Activated CD4-positive, alpha-beta memory T cell treated with anti-CD3 and anti-CD28 coated beads for 36 hours (primary cell): ENCODE measurements at places on chromosomes 2 and 18. TPM values are rescaled to one million over a fixed set of nuclear protein-coding genes. Genes with fewer than 3 reads are reported as not detected.

The ITPRIPL1 gene
- 30.2 TPM for total RNA-seq

DNA sequence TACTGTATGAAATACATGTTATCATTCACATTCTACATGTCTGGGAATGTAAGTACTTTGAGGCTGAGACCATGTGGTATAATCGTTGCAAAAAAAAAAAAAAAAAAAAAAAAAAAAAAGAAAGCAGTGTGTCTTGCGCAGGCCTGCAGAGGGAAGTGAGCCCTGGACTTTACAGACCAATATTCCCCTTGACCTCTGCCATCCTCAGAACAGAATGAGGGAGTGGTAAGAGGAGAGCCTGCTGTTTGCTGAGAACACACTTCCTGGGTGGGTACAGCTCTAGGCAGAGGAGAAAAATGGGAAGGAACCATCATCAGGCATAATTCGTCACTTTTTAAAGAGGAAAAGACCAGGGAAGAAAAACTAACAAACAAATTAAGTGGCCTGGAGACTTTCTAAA, 28.8 kb upstream of the TBC1D8 start:
- no peak for DNase-seq

DNA sequence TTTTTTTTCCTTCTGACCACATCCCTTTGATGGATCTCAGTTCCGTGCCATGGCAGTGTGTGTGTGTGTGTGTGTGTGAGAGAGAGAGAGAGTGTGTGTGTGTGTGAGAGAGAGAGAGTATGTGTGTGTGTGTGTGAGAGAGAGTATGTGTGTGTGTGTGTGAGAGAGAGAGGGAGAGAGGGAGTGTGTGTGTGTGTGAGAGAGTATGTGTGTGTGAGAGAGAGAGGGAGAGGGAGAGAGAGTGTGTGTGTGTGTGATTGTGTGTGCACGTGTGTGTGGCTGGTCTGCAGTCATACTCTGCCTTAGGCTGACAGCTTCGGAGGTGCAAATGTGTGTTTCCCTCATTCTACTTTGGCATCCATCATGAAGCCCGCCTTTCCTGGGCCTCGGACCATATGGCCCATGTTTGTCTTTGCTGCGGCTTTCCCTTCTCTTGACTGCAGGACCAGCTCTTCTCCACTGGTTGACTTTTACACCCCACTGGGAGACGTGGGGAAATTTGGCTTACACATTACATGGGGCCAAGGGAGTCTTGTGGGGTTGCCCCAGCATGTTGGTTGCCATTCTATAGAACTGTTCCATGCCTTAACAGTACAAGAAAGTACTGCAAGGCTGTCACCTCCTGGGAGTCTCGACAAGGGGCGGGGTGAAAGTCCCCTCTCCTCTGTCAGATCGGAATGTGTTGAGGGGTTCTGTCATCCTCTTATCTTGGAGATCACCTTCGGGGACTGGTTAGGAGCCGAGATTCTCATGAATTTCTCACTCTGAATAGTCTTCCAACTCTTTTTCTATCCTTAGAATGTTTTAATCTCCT, 21.6 kb downstream of the TSN start:
- DNase-seq: no peak

- DNase-seq: no peak
Observed at GRCh38 chr18:32891130-32891529, 118.3 kb upstream of the KLHL14 start.

The RAD51AP2 gene
- not detected for total RNA-seq

The INHA gene
- not detected for total RNA-seq

DNA sequence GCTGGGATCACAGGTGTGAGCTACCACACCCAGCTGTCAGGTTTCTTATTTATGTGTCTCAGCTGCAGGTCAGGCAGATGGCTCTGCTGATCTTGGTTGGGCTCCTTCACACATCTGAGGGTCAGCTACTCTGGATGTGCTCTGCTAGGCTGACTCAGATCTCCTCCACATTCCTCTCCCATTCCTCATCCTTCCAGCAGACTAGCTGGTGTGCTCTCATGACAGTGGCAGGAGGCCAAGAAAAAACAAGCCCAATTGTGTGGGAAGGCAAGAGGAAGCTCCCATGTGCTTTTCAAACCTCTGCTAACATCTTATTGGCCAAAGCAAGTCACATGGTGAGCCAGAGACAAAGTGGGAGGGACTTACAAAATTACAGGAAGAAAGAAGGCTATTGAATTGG, 11.7 kb upstream of the MSH6 start:
- DNase-seq: no peak

The CMPK2 gene
- total RNA-seq: 6.8 TPM

The SYT4 gene
- not detected for total RNA-seq

DNA sequence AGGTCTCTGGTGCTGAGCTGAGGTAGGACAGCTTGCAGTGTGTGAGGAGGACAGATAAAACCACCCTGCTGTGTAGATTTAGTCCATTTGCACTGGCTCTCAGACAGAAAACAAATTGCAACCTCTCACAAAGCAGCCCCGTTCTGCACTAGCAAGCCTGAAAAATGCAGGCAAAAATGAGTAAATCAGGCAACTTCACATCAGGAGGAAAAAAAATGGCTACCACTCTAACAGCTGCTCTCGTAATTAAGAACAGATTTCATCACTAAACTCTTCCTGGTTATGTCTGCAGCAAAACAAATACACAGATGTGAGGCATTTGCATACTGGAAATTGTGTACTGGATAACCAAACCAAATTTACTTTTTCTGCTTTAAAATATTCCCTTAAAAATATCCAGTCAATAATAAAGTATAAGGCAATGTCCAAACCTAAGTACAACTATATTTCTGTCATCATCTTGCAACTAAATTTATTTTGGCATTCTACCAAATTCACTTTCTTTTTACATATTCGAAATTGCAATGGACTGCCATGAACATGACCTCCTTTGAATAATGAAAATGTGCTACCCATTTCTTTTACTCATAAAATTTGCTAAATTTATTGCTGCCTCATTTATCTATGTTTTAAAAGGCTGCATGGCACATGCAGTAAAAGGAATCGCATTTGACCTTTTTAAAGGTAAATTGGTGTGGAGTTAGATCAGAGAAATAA, 157.4 kb downstream of the AFF3 start:
- DNase-seq: no peak

GRCh38 chr2:158602027-158602426, 145.3 kb downstream of the PKP4 start:
- no peak for DNase-seq

The ALPI gene
- not detected for total RNA-seq

The FSIP2 gene
- 0.10 TPM for total RNA-seq

The MC5R gene
- not detected for total RNA-seq

The SEPTIN10 gene
- total RNA-seq: 9.8 TPM

DNA sequence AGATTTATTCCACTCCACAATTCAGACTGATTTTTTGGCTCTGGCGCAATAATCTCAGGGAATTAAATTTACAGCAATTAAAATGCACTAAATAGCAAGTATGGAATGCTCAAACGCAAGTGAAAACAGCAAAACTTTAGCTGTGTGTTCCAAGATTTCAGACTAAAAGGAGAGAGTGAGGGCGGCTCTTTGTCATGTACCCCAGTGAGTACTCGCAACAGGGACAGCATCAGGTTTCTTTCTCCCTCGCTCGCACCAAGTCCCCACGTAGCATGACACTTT, 1.1 kb downstream of the ROCK2 start:
- no peak for DNase-seq

DNA sequence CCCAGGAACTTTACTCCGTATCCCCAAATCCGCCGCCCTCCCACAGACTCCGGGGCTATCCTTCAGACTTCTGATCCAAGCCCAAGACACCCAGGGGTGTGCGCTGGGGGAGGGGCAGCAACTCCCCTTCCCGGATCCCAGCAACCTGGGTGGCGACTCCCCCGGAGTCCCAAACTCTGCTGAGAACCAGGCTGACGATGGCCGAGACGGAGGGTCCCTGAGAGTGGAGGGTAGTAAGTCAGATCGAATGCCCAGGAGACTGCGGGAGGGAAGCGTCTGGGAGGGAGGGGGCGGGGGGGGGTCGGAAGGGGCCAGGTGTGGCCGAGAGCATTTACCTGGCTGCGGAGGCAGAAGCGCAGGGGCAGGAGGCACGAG, 7.0 kb upstream of the TNS1 start:
- DNase-seq: no peak

DNA sequence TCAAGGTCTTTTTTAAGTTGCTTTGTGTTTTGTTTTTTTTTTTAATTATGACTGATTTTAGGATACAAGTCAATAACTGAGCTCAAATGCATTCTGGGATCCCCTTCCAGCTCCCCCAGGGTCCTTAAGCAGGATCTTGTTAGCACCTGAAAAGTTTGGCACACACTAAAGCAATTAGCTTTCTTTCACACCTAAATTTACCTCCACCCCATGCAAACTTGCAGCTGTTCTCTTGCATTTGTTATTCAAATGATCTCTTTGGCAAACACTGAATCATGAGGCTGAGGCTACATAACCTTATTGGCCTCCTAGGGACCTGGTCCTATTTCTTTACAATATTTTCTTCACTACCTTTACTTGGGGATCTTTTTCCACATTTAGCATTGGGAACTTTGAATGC, 2026.1 kb upstream of the CELF4 start:
- no peak for DNase-seq

The ZAP70 gene
- 160 TPM for total RNA-seq

The NYAP2 gene
- not detected for total RNA-seq

DNA sequence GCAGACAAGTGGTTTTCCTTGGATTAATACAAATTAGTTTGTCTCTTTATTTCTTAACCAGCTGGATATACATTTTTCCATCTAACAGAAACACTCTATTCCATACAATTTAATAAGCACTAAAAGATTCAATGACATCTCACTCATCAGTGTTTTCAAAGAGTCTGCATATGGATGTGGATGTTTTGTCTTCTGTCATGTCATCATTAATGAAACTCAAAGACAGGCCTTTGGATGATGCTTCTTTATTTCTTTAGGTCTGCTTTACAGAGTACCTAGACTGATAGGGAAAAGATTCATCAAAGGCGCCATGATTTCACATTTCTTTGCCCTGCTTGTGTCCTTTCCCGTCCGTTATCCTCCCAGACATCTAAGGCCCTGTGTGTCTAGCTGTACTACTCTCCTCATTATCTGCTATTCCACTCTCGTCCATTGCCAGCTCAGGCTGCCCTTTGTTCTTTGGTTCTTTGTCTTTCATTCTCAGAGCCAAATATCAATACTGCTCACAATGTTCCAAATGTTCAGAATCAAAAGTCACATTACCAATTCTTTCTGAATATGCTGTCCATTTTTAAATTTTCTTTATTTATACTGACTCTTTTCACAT, 232.3 kb upstream of the CHAC2 start:
- DNase-seq: no peak

GRCh38 chr2:201127570-201127969, 11.6 kb downstream of the CFLAR start:
- peak; percentile 82 for DNase-seq

DNA sequence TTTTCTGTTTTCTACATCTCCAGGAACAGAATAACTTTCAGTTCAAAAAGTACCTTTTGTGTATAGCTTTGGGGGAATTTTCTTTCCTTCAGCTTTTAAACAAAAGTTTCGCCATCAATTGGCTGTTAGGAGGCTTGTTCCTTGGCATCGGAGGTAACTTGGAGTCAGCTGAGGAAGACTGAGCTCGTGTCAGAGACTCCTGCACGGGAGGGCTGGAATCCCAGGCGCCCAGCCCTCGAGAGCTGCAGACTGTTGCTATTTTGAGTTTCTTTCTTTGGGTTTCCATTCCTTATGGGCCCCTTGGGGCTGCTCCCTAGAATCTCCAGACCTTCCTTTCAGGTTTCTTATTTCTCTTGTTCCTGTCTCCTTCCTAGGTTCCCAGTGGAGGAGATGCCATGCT, 8.1 kb downstream of the EMILIN2 start:
- DNase-seq: no peak

DNA sequence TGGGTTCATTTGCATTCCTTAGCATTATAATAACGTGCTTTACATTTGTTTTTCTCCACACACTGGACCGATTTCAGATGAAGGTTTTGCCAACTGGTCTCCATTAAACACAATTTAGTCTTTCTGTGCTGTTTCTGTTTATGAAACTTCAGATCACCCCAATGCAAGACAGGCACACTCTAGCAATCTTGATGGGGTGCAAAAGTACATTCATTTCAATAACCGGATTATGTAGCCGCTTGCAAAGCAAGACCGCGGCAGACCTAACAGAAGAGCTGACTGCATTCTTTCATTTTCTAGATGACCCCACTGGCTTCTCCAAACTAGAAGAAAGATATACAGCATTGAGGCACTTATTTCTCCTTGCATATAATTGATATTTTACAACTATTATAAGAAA, 301.5 kb downstream of the PIEZO2 start:
- DNase-seq: no peak

- DNase-seq: no peak
Observed at GRCh38 chr2:33496726-33497125, 20.3 kb downstream of the RASGRP3 start.

GRCh38 chr18:34611904-34612303, 98.2 kb upstream of the DTNA start:
- no peak for DNase-seq

DNA sequence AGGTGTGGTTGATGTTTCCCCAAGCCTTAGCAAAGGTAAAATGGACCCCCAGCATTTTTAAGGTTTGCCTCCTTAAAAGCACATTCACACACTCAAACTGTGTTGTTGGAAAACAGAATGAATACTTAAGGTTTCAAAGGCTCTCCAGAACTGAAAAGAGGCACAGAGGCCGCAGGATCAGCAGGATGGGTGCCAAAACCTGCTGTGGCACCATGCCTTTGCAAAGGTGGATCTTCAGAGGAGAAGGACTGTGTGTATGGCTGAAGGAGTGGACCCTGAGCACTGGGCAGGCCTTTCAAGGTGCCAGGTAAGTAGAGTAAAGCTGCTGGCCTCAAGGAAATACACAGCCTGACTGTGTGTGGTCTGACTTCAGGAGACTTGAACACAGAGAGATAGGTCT, 127.3 kb downstream of the XRCC5 start:
- DNase-seq: no peak

DNA sequence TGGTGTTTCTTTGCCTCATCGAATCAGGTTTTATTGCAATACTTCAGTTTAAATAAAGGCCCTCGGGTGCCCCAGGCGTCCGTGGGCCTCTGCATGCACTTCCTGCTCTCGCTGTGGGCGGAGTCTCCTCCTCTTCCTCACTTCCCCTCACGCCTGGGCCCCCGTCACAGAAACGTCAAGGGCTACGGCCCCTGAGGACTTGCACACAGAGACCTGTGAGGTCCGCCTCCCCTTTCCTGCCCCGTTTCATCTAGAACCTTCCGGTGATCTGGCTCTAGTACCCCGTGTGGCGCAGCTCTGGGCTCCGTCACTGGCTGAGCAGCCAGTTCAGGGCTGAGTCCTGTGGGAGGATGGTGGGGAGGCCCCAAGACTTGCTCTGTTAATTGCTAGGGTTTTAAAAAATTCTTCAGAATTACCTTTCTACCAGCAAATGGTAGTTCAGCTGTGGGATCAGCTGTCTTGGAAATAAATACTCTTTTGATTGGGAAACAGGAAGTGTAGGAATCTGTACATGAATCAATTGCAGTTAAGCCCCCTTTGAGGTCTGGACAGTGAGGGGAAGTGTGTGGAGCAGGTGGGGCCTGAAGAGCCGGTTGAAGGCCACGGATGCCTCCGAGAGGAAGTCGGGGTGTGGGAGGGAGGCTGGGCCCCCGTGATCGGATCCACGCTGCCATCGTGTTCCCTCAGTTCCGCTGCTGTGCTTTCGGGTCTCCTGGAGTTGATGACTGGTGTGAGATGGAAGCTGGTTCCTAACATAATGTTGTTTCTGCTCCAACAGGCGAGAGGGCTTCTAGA, 10.2 kb downstream of the NFATC1 start:
- DNase-seq: peak; percentile 94
